ENCODE measurements at places on chromosomes 12 and 14.
A peak's percentile ranks its signal among the peaks of the same experiment; 100 is the strongest.

DNA sequence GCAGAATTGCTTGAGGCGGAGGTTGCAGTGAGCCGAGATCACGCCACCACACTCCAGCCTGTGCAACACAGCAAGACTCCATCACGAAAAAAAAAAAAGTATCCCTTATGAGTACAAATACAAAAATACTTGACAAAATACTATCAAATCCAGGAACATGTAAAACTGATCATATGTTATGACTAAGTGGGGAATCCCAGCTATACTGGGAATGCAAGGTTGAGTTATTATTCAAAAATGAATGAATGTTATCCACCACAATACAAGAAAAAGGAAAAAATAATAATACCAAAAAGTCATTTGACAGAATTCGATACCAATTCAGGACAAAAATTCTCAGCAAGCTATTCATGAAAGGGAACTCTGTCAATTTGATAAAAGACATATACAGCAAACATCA, 32.6 kb downstream of the MOK start:
- DNase-seq, result no peak

- DNase-seq, result peak; percentile 40
These were observed 12.0 kb downstream of the IGF1 start for GRCh38 chr12:102468261-102468915.

DNA sequence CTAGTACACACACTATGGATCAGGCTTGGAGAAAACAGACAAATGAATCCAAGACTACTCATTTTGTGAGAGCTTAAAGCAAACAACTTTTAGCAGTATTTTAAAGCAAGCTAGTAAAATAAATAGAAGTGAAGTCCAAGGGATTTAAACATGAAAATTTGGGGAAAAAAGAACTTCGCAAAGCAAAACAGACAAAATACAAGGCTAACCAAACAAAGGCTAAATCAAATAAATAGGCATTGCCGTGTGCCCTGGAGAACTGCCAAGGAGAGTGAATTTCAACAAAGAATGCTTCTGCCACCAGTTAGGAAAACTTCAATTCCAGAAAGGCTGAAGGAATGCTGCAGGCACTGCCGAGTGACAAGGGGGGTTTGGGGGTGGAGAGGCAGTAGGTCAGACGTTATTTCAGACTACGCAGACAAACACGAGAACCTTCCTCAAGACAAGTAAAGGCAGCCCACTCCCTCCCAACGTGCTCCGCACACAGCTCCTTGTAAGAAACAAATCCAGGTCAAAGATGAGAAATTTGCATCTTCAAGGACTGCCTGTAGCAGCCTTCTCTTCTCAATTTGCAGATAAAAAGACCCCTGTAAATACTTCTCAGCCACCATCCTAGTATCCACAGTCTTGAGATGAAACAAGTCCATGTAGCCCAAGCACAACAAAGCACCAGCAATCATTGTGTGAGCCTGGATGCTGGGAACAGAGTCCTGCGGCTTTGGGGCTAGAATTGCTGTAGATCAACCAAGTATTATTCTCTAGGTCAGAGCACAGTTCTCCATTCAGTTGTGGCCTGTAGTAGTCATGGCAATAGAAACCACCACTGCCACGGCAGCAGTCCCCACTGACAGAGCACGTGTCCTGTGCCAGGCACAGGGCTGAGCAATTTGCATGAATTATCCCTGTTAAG, 43.3 kb downstream of the EFCAB11 start:
- DNase-seq, result no peak

DNA sequence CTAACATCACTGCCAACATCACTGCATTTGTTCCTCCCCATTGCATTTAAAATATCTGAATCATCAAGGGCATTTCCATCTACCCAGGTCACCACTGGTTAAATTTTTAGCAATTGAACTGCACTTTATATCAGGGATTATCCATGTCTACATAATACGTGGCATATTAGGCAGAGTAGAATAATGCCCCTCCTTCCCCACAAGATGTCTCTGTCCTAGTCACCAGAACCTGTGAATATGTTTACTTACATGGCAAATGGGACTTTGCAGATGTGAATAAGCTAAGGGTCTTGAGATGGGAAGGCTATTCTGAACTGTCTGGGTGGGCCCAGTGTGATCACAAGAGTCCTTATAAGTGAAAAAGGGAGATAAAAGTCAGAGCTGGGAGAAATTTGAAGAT, 181.7 kb upstream of the ARID2 start:
- DNase-seq, result no peak

DNA sequence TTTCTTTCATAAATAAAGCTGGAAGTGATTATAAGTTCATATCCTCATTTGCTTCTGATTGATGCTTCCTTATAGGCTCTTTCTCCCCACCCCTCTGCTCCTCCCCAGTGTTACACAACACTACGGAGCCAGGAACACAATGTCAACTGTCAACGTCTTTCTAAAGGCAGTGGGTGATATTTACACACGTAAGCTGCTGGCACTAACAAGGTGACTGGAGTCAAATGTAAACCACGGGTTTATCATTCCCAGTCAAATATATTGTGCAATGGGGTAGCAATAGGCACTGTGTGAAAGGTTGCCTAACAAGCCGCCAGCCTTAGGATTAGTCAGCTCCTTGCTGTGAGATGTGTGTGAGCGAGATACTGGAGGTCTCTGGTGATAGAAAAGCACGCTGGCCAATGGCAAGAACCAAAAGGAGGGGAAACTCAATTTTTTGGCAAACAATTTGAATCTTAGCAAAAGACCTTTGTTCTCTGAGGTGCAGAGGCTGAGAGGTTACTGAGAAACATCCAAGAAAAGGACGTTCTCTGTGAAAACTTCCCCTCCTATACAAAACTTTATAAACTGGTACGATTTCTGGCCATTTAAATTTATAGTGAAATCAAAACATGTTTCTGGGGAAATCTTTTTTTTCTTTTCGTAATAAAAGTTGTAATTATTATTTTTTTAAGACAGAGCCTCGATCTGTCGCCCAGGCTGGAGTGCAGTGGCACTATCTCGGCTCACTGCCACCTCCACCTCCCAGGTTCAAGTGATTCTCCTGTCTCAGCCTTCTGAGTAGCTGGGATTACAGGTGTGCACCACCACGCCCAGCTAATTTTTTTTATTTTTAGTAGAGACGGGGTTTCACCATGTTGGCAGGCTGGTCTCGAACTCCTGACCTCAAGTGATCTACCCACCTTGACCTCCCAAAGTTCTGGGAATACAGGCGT, 22.3 kb upstream of the HECTD1 start:
- DNase-seq, result peak; percentile 99

GRCh38 chr12:121128908-121129810, 3.5 kb upstream of the P2RX7 start:
- DNase-seq, result peak; percentile 85

DNA sequence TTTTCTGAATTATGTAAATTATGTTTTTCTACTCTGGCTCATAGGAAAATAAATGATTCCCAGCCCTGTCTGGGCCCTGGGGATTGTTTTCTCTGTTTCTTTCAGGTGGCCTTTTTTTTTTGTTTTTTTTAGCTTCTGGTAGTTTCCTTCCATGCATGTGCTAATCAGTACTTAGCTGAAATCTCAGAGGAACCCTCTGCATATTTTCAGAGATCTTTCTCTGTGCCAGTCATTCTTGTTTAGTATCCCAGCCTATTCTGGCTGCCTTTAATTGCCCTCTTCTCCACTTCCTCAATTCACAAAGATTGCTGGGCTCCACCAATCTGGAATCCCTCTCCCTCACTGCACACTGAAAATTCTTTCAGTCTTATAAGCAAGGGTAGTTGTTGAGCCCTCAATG, 46.9 kb downstream of the CNOT2 start:
- no peak for DNase-seq

GRCh38 chr12:121121805-121122204, 10.9 kb upstream of the P2RX7 start:
- no peak for DNase-seq

- peak; percentile 8 for DNase-seq
These were observed at the start of gene DYRK4 for GRCh38 chr12:4562034-4562657. Gene DYRK4 (plus strand): TSS chr12:4562208. CDS start chr12:4562246, 38 bp downstream.

GRCh38 chr14:68444449-68445168, 348.3 kb downstream of the ZFP36L1 start:
- DNase-seq, result no peak

GRCh38 chr12:66107451-66107915, 23.1 kb downstream of the LLPH start:
- DNase-seq, result peak; percentile 86

GRCh38 chr12:121799156-121799841, 4.5 kb upstream of the SETD1B start:
- DNase-seq, result peak; percentile 66
